ENCODE measurements at places on chromosomes 13 and 19. TPM values are rescaled to one million over a fixed set of nuclear protein-coding genes. Genes with fewer than 3 reads are reported as not detected.

Gene CDX2
- not detected for total RNA-seq

Gene ZNF724
- total RNA-seq: 3.5 TPM

Gene KCNC3
- total RNA-seq: 0.32 TPM

Gene EDDM13
- total RNA-seq: not detected

Gene NCCRP1
- not detected for total RNA-seq

Gene IL11
- not detected for total RNA-seq

Gene AKAP8L
- total RNA-seq: 122 TPM

Gene SPINT2
- 492 TPM for total RNA-seq

All from breast epithelium (tissue), 4 donors.